ENCODE measurements at places on chromosomes 5 and 9.

DNA sequence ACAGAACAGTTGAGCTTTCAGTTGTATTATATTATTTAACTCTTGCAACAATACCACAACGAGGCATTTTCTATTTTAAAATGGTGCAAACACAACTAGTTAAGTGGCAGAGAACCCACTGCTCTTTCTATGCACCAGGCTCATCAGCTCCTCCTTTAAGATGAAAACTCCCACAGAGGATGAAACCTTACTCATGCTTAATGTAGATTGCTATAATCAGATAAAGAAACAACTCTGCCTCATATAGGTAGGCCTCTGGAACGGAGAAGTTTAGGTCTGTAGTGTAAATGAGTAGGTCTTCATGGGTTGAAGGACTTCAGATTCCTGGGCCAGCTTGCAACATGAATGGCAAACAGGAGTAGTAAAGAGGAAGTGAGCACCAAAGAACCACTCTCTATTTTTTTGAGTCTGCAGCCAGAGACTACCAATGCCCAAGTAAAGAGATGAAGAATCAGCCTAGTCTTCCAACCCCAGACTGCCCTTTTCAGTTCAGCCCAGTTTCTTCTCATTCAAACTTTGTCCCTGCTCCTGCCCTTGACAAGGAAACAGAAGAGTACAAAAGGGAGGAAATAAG is 33.9 kb downstream of the HACD4 start:
- no peak for DNase-seq

DNA sequence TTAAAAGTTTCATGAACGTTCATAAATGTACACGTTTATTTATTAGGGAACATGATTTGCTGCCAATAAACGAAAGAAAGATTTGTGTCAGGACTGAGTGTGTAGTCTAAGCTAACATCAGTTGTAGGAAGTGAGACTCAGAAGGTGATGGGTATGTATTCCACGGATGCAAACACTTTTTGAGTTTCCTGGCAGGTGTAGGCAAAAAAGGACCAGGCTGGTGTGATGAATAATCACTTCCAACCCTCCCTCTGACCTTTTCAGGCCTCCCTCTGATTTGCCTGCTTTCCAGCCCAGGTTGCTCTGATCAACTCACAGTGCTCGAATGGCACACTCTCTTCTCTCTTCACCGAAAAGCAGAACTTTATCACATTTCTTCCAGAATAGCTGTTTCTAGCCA is 51.8 kb downstream of the BASP1 start:
- DNase-seq = no peak

DNA sequence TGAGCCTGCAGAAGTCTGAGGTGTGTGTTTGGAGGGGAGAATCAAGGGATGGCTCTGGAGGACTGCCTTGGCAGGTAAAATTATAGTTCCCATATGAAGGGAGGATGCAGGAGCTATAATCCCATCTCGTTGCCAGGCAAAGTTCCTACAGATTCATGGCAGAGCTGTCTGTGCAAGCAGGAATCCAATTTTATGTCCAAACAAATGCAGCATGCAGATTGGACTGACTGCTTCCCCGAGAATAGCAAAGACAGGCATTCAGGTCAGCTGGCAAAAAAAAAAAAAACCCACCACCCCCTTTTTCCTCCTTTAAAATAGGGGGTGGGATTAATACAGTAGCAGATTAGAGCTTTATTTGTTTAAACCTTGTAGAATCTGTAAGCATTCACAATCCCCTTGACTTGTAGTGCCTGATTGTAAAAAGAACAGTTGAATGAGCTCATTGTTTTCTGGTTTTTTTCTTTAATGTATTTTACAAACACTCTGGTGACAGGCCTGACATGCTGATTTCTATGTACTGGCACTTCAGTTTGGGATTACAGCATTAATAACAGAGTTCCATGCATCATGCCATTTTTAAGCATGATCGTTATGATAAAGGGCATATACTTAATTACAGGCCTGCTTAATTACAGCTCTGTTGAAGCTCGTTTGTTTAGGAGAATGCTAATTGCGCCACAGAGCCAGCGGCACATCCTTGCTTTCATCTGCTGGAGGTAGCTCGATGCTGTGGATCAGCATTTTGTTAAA is 141.4 kb upstream of the LMX1B start:
- no peak for DNase-seq

DNA sequence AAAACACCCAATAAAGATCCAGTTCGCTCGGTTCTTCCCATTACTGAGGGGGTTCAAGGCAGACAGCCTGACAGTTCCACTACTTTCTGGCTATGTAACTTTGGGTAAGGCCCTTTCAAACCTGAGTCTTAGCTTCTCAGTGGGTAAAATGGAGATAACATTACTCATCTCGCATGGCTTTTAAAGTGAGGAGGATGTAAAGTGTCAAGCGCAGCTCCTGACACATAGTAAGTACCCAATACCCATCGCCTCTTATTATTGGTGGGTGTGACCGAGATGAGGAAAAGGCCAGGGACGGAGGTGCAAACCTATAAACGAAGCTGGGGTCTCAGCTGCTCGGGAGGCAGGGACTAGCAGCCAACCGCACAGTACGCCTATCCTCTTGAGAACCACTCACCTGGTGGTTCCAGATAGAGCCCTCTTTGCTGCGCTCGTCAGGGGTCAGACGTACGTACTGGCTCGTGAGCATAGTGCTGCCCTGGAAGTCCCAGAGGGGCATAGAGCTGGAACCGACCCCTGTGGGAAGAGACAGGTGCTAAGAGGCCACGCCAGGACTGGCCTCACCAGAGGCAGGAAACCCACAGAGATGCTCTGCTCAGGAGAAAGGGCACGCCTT is 584 bp downstream of the LMAN2 start:
- DNase-seq = no peak

- DNase-seq = no peak
Measured at GRCh38 chr5:117161718-117162335, 587.2 kb upstream of the SEMA6A start.

GRCh38 chr9:129256959-129257713 is 79.1 kb upstream of the IER5L start:
- no peak for DNase-seq

GRCh38 chr5:150464554-150465012 is 15.0 kb upstream of the RPS14 start:
- no peak for DNase-seq

DNA sequence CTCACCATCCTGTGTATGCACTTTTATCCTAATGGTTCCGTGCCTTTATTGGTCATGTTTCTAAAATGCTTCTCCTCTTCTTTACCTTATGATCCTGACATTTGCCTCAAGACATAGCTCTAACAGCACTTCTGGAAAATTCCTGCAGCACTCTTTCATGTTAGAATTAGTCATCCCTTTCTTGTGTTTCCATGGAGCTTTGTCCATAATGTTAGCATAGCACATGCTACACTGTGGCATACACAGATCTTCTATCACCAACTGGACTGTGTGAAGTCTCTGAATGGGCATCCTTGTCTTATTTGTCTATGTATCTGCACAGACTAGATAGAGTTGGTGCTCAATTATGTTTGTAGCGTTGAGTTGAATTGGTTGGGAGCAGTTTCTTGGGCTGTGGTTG is 2.0 kb downstream of the SCGB3A2 start:
- no peak for DNase-seq

DNA sequence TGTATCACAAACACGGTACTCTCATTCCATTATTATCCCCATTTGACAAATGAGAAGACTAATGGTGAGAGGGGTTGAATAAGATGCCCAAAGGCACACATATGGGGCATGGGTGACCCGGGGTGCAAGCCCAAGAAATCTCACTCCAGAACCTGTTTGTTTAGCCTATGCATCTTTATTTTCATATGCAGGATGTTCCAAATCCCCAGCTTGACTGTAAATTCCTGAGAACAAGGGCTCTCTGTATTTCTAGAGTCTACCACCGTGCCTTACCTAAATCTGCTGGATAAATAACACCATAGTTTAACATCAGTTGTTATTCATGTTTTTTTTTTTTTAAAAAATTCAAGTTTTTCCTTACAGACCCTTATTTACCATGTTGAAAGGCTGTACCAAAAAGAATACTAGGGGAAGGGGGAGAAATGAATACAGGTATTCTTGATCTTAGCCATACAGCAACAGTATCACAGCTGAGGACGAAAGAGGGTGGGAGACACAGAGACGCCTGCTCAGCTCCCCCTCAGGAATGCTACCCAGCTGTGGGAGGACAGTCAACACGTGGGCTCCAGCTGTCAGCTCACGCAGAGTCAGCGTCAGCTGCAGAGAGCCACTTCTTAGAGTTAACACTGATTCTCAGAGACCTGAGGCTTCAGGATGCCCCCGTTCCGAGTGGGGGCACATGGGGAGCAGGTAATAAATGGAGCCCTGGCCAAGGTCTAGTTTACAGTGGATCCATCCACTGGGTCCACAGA is 86.6 kb downstream of the MED27 start:
- no peak for DNase-seq

GRCh38 chr5:29769474-29769873 is 1424.0 kb upstream of the CDH6 start:
- DNase-seq = no peak

DNA sequence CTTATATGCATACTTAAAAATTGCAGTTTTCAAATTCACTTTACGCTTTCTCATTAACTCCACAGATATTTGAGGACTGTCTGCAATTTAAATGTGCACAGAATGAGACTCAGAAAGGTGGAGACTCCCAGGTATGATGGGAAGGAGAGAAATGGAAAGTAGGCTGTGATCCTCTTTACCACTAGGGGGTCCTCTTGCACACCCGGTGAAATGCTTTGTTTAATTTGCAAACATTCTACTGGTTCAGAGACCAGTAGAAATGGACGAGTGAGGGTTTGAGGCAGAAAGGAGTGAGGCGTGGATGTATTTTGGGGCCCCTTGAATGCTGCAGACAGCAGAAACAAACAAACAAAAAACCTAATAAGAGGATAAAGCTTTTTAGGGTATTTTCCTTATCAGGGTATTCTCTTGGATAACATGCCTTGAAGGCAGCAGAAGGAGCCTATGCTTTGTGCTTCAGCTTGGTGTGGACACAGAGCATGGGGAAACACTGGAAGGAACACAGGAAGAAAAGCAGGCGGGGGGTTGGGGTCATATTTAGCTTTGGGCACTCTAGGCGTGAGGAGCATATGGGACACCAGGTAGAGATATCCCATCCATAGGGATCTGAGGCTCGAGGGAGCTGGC is 410.1 kb downstream of the DMRT2 start:
- DNase-seq = no peak

DNA sequence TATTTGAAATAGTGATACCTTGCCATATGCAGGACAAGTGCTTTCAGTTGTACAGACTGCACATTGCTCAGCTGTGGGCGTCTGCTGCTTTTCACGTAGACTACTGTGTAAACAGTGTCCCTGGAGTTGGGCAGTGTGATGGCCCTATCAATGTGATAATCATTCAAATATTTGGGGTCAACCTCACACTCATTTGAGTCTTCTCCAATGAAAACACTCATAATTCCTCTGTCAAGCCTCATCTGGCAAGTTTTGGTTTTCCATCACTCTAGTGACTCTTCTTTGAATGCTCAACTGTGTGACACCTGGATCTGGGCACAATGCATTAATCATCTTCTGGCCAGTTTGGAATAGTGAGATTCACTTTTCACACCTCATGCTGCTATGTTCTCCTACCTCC is 64.4 kb downstream of the UGCG start:
- no peak for DNase-seq

- no peak for DNase-seq
Measured at GRCh38 chr9:113309204-113309813, 6.1 kb upstream of the RNF183 start.

- DNase-seq = no peak
Measured at GRCh38 chr9:96515621-96516470, 65.9 kb downstream of the HABP4 start.

DNA sequence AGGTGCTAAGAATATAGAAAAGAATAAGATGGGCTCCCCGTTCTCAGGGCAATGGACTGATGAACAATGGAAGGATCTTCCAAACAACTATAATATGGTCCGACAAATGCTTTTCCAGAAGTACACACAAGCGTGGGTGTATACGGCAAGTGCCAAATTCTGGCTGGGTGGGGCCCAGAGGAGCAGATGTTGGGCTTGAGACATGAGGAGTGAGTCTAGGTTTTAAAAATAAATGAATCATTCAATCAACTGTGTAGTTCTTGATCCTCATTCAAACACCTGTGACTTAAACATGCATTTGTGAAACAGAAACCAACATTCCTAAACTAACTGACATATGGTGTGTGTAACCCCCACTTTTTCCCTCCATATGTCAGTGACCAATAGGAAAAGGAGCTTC is 47.9 kb downstream of the MFAP3 start:
- no peak for DNase-seq

DNA sequence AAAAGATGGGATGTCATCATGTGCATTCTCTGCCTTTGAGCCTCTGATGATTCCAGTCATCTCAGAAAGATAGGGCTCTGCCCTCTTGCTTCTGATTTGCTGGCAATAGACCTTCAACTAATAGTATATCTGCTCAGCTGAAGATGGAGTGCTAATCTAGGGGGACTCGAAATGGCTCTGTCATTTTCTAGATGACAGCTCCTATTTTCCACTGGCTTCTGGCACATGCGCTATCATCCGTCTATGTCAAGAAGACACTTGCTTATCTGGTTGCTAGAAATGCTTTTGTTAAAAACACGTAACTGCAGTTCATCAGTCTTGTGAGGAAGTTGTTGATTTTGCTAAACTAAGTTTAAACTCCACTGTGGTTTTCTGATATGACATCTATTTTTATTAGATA is 265.5 kb upstream of the ZNF608 start:
- DNase-seq = no peak

DNA sequence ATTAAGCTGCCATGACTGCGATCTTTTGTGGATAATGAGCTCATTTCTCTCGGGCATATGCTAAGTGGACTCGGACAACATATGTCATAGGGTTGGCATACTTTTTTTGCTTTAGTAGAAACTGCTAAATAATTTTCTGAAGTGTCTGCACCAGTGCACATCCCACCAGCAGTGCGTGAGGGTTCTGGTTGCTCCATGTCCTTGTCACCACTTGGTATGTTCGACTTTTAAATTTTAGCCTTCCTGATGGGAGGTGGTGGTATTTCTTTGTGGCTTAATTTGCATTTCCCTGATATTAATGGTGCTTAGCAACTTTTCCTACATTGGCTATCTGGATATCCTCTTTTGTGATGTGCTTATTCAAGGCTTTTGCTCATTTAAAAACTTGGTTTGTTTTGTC is 57.8 kb upstream of the NRARP start:
- no peak for DNase-seq

GRCh38 chr5:75496026-75496425 is 15.4 kb downstream of the CERT1 start:
- DNase-seq = no peak

DNA sequence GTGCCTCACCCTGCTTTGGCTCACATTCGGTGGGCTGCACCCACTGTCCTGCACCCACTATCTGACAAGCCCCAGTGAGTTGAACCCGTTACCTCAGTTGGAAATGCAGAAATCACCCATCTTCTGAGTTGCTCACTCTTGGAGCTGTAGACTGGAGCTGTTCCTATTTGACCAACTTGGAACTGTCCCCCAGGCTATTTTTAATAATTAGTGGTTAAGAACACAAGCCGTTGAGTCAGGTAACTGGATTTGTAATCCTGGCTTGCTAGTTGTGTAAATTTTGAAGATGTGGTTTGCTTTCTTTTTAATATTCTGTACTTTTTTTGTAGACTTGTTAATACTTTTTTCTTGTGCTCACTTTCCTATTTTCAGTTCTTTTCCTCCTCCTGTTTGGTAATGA is 81.2 kb downstream of the CNTLN start:
- no peak for DNase-seq

GRCh38 chr5:125401724-125402622 is 655.5 kb upstream of the ZNF608 start:
- no peak for DNase-seq

- DNase-seq = no peak
Measured at GRCh38 chr5:171624396-171624795, 161.2 kb upstream of the SMIM23 start.

- DNase-seq = no peak
Measured at GRCh38 chr9:2853517-2853916, 9.6 kb upstream of the PUM3 start.
